Stimulated activated CD8-positive, alpha-beta memory T cell treated with anti-CD3 and anti-CD28 coated beads, Interleukin-15, amount 100 ng/mL, for 4 hours (primary cell): ENCODE measurements at places on chromosomes 1 and 21.

DNA sequence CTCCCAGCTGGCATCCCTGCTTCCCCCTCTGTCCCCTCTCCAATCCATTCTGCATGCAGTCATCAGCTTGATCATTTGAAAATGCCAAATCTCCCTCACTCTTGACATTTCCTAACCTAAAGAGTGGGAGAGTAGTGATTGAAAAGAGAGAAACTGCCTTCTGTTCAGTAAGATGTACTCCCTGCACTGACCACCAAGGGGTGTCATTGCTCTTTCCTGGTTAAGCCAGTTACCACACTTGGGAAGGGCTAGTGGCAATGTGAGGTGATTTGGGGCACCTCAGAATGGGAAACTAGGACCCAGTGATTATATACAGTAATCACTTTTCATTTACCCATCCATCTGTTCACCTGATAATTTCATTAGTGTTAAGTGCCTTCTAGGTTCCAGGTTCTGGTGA, 6.9 kb upstream of the TMEM269 start:
- no peak for DNase-seq

- DNase-seq, result no peak
Observed at GRCh38 chr1:201656311-201657032, 117.5 kb downstream of the NAV1 start.

- no peak for DNase-seq
Observed at GRCh38 chr1:92464588-92465255, 22.0 kb downstream of the GFI1 start.

- no peak for DNase-seq
Observed at GRCh38 chr1:7478809-7479499, 292.1 kb upstream of the VAMP3 start.

DNA sequence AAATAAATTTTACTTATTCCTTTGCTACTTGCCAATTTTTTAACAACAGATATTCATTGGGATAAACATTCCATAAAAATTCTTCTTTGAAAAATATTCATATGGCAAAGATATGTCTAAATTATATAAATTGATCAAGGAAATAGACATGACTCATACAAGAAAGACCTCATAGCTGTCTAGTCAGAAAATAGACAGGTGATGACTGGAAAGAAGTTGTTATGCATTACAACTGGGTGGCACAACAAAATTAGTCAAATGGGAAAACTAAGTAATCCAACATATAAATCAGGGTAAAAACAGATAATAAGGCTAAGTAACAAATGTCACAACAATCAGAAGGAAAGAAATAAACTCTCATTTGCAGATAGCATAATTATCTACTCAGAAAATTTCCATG, 92.0 kb downstream of the USH2A start:
- DNase-seq, result no peak

- no peak for DNase-seq
Observed at GRCh38 chr1:40563266-40563665, 31.8 kb downstream of the ZNF684 start.

GRCh38 chr1:20521960-20522861, 14.3 kb upstream of the MUL1 start:
- no peak for DNase-seq

GRCh38 chr1:40079774-40080400, 17.2 kb downstream of the PPT1 start:
- DNase-seq, result no peak

- no peak for DNase-seq
Observed at GRCh38 chr1:36864182-36864822, 170.0 kb downstream of the GRIK3 start.

DNA sequence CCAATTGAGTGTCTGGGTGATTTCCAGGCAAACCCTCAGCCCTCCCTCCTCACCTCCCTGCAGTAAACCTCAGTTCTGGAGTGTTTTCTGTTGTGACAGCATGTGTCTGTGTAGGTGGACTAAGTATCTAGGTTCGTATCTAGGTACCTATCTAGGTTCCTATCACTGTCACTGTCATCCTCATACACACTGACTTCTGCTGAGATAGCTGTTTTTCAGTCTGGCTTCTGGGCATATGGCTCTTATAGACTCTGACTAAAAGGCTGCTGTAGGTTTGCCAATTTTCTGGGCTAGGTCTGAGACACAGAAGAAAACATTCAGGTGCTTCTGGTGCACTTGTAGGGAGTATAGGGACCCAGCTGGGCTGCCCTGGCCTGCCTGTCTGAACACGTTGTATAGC, 8.1 kb upstream of the TRIM67 start:
- DNase-seq, result no peak

DNA sequence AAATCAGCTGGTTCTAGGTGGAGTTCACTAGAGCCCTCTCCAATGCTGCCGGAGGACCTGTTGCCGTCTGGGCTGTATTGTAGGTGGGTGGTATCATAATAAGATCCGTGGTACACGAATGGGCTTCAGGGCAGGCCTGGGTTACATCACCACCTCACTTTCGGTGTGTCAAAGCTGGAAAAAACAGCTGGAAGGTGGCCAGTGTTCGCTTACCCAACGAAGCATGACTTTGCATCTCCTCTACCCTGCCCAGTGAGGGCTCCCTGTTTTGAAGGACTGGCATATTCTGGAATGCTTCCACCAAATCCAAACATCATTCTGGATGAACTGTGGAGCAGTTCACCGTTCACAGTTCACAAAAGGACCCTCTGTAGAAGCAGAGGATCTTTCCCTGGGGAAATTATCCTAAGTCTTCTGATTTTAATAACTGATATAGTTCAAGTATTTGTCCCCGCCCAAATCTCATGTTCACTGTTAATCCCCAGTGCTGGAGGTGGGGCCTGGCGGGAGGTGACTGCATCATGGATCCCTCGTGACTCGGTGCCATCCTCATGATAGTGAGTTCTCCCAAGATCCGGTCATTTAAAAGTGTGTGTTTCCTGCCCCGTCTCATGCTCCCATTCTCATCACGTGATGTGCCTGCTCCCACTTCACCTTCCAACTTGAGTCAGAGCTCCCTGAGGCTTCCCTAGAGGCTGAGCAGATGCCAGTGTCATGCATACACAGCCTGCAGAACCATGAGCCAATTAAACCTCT, 429.0 kb downstream of the KIF26B start:
- DNase-seq, result no peak

DNA sequence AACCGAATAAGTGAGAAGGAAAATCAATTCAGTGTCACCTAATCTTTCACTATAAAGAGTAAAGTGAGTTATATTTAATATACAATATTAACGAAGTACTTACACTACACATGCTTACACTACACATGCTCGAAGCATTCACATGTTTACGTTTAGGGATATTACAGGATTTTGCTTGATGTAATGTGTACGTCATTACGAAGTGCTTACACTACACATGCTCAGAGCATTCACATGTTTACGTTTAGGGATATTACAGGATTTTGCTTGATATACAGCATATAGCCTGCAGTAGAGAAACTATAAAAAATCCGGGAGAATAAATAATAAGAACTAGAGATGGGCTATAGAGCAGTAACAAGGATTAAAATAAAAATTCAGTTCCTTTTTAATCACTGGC, 538.8 kb upstream of the CXADR start:
- DNase-seq, result no peak
